CD4-positive, alpha-beta memory T cell (primary cell): ENCODE measurements at places on chromosomes 12 and 14.
A peak's percentile ranks its signal among the peaks of the same experiment; 100 is the strongest.

GRCh38 chr12:99005601-99006000 lies 360.5 kb downstream of the APAF1 start:
- peaks cover 4% of the 10 kb centered on the region for H3K27me3 ChIP-seq
- no peak overlapping the region for H3K4me3 ChIP-seq
- no peaks in the 10 kb centered on the region for H3K36me3 ChIP-seq
- DNase-seq, result no peak
- H3K4me1 ChIP-seq, result no peaks in the 10 kb centered on the region
- H3K27ac ChIP-seq, result no peak overlapping the region

DNA sequence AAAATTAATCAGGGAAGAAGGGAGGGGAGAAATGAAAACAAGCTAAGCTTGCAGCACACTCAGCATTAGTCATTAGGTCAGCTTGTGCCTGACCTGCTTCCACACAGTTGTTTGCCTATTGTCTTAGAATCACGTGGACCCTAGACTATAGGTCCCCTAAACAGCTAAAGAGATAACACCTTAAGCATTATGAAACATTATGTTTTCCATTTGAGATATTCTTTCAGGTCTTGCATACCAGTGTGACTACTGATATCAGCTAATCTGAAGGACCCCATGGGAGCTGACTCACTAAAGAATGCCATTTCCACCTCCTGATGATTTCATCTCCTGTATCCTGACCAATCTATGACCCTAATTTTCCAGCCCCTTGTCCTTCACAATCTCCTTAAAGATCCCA lies 154.1 kb upstream of the FUT8 start:
- H3K27ac ChIP-seq, result no peak overlapping the region
- H3K27me3 ChIP-seq, result no peaks in the 10 kb centered on the region
- no peaks in the 10 kb centered on the region for H3K4me1 ChIP-seq
- H3K36me3 ChIP-seq, result no peaks in the 10 kb centered on the region

GRCh38 chr12:53493610-53494391 lies 5.5 kb downstream of the MAP3K12 start:
- peak overlapping the region; percentile 45 for H3K4me3 ChIP-seq
- no peak for DNase-seq
- H3K4me1 ChIP-seq, result peaks cover 34% of the 10 kb centered on the region
- H3K27me3 ChIP-seq, result no peaks in the 10 kb centered on the region

- H3K27me3 ChIP-seq, result no peaks in the 10 kb centered on the region
- peaks cover 35% of the 10 kb centered on the region for H3K4me1 ChIP-seq
- H3K27ac ChIP-seq, result no peak overlapping the region
- DNase-seq, result no peak
These were observed 2.9 kb downstream of the SCNN1A start for GRCh38 chr12:6372403-6373003.

GRCh38 chr12:108570743-108571608 lies 8.6 kb downstream of the ISCU start:
- H3K36me3 ChIP-seq, result peaks cover 20% of the 10 kb centered on the region
- H3K4me1 ChIP-seq, result peaks cover 84% of the 10 kb centered on the region
- no peaks in the 10 kb centered on the region for H3K27me3 ChIP-seq
- H3K4me3 ChIP-seq, result no peak overlapping the region

DNA sequence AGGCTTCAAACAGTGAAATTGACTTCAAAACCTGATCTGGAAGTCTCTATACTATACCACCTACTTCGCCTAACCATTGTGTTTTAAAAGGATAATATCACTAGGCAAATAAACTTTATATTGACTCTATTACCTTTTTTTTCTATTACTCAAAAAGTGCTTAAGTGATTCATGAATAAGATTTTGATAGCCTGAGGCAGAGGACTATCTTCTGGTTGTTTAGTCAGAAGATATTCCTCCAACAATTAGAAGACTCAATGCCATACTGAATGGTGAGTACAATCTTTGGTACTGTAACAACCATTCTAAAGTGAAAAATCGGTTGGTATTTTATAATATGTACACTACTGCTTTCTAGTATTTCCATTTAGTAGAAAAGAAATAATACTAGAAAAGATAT lies 22.8 kb downstream of the SLC6A15 start:
- H3K27ac ChIP-seq, result no peak overlapping the region
- DNase-seq, result no peak
- no peaks in the 10 kb centered on the region for H3K36me3 ChIP-seq
- no peak overlapping the region for H3K4me3 ChIP-seq
- H3K27me3 ChIP-seq, result no peaks in the 10 kb centered on the region
- no peaks in the 10 kb centered on the region for H3K4me1 ChIP-seq

DNA sequence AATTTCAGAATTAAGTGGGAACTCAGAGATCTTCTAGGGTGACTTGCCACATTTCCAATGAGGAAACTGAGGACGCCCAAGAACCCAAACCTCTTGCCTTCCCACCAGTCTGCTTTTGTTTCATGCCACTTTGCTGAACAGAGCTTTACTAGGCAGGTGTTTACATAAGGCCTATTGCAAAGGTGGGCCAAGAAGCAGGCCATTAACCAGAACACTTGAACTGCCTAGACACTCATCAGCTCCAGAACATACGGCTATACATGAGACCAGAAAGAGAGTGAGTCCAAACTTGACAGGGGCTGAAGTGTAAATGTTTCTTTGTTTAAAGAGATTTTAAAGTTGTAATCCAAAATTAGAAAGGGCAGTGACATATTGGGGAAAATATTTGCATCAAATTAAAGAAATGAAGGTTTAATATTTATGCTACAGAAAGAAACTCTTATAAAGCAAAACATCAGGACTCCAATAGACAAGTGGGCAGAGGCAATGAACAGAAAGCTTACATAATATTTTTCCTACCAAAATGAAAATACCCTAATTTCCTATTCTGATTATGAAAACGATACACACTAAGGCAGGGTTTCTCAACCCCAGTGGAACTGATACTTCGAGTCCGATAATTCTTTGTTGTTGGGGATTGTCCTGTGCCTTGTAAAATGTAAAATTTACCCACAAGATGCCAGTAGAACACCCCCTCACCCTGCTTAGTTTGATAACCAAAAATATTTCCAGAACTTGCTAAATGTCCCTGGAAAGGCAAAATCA lies 11.7 kb downstream of the BATF start:
- H3K27ac ChIP-seq, result peak overlapping the region; percentile 23
- no peak for DNase-seq
- H3K4me1 ChIP-seq, result peaks cover 65% of the 10 kb centered on the region
- H3K36me3 ChIP-seq, result peaks cover 7% of the 10 kb centered on the region

- DNase-seq, result no peak
- H3K4me1 ChIP-seq, result peaks cover 19% of the 10 kb centered on the region
- no peak overlapping the region for H3K4me3 ChIP-seq
- H3K27ac ChIP-seq, result no peak overlapping the region
These were observed 241.9 kb downstream of the SLC41A2 start for GRCh38 chr12:104716172-104716571.

DNA sequence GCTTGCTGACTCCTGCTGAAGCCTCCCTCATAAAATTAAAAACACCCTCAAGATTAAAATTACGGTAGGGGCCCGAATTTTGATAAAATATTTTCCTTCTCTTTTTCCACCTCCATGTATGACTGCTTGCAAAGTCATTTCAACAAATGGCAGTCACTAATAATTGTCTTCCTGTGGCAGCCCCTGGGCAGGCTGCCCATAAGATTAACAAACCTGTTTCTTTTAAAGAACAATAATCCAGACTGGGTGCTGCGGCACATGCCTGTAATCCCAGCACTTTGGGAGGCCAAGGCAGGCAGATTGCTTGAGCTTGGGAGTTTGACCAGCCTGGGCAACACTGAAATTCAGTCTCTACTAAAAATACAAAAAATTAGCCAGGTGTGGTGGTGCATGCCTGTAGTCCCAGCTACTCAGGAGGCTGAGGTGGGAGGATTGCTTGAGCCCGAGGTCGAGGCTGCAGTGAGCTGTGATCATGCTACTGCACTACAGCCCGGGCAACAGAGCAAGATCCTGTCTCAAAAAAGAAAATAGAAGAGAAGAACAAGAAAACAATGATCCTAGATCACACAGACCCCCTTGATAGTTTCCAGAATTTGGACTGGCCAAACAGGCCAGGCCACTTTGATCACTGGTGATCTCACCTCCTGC lies 8.7 kb downstream of the SAV1 start:
- no peak overlapping the region for H3K27ac ChIP-seq
- H3K27me3 ChIP-seq, result no peaks in the 10 kb centered on the region
- H3K4me1 ChIP-seq, result no peaks in the 10 kb centered on the region
- H3K36me3 ChIP-seq, result no peaks in the 10 kb centered on the region
- no peak overlapping the region for H3K4me3 ChIP-seq

- H3K36me3 ChIP-seq, result no peaks in the 10 kb centered on the region
- no peak for DNase-seq
- H3K27me3 ChIP-seq, result no peaks in the 10 kb centered on the region
- H3K4me1 ChIP-seq, result no peaks in the 10 kb centered on the region
These were observed 60.1 kb upstream of the CNTN1 start for GRCh38 chr12:40632171-40632570.

GRCh38 chr12:67358781-67359338 lies 89.7 kb downstream of the CAND1 start:
- no peaks in the 10 kb centered on the region for H3K27me3 ChIP-seq
- no peaks in the 10 kb centered on the region for H3K36me3 ChIP-seq
- no peak overlapping the region for H3K27ac ChIP-seq
- DNase-seq, result no peak
- peaks cover 12% of the 10 kb centered on the region for H3K4me1 ChIP-seq

- no peak overlapping the region for H3K4me3 ChIP-seq
- H3K4me1 ChIP-seq, result no peaks in the 10 kb centered on the region
- H3K36me3 ChIP-seq, result no peaks in the 10 kb centered on the region
- H3K27me3 ChIP-seq, result no peaks in the 10 kb centered on the region
- DNase-seq, result no peak
These were observed 53.5 kb upstream of the YARS2 start for GRCh38 chr12:32809196-32809595.

GRCh38 chr12:73906757-73907156 lies 630.9 kb upstream of the ATXN7L3B start:
- no peak overlapping the region for H3K4me3 ChIP-seq
- no peaks in the 10 kb centered on the region for H3K4me1 ChIP-seq
- no peak for DNase-seq
- no peak overlapping the region for H3K27ac ChIP-seq
- no peaks in the 10 kb centered on the region for H3K27me3 ChIP-seq

DNA sequence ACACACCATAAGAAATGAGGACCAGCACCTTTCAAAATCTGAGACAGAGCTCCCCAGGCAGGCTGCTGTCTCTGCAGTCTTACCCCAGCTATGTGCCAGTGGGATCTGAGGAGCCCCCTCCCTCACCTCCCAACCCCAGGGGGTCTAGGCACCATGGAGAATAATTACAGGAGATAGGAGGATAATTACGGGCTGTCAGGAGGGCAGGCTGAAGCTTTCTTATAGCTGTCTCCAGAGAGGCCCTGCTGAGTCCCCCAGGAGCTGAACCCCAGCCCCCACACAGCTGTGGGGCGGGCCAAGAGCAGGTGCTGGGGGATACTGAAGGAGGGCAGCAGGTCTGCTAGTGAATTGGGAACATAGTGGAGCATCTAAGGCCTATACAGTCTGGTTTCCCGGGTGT lies 6.8 kb downstream of the CPNE6 start:
- no peaks in the 10 kb centered on the region for H3K36me3 ChIP-seq
- H3K27me3 ChIP-seq, result no peaks in the 10 kb centered on the region
- no peak for DNase-seq
- H3K4me3 ChIP-seq, result no peak overlapping the region
- H3K4me1 ChIP-seq, result peaks cover 14% of the 10 kb centered on the region
- no peak overlapping the region for H3K27ac ChIP-seq

GRCh38 chr14:71583705-71584104 lies 348.5 kb upstream of the RGS6 start:
- H3K4me3 ChIP-seq, result no peak overlapping the region
- H3K4me1 ChIP-seq, result no peaks in the 10 kb centered on the region
- no peak for DNase-seq
- H3K27ac ChIP-seq, result no peak overlapping the region
- H3K36me3 ChIP-seq, result no peaks in the 10 kb centered on the region
